ENCODE measurements at places on chromosomes 6 and 20. TPM values are rescaled to one million over a fixed set of nuclear protein-coding genes. Genes with fewer than 3 reads are reported as not detected.
A peak's percentile ranks its signal among the peaks of the same experiment; 100 is the strongest.

DNA sequence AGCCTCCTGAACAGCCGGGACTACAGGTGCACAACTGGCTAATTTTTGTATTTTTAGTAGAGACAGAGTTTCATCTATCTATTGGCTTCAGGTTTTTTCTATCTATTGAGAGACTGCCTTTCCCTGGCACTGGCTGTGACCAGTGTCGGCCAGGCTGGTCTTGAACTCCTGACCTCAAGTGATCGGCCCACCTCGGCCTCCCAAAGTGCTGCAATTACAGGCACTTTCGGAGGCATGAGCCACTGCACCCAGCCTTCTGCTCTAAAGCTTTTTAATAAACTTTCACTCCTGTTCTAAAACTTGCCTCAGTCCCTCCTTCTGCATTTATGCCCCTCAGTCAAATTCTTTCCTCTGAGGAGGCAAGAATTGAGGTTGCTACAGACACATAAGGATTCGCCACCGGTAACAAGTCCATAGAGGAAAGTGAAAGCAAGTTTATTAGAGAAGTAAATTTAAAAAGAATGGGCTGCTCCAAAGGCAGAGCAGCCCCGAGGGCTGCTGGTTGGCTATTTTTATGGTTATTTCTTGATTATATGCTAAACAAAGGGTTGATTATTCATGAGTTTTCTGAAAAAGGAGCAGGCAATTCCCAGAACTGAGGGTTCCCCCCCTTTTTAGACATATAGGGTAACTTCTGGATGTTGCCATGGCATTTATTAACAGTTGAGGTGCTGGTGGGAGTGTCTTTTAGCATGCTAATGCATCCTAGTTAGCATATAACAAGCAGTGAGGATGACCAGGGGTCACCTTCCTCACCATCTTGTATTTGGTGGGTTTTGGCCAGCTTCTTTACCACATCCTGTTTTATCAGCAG is 44.8 kb upstream of the RNGTT start:
- DNase-seq, result no peak

GRCh38 chr20:62230276-62230675 is 8.0 kb upstream of the OSBPL2 start:
- no peak for DNase-seq

- DNase-seq, result no peak
Measured at GRCh38 chr6:14020551-14020950, 95.8 kb downstream of the RNF182 start.

GRCh38 chr20:31849306-31849930 is 4.0 kb upstream of the FOXS1 start:
- DNase-seq, result no peak

Gene APOM
- 6.7 TPM for total RNA-seq

DNA sequence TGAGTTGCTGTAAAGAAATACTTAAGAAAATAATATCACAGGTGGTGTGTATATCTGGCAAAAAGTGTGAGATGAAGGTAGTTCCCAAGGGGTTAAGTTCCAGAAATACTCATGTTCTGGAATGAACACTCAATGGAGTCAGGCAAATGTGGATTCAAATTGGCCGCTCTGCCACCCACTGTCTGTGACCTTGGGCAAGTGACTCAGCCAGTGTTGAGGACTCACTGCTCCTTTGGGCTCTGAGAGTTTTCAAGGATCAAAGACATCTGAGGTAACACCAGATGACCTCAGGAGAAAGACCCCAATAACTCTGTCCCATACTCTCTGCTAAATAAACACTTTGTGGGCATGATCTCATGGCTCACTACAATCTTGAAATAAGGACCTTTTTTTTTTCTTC is 59.2 kb upstream of the EYA2 start:
- DNase-seq, result no peak

DNA sequence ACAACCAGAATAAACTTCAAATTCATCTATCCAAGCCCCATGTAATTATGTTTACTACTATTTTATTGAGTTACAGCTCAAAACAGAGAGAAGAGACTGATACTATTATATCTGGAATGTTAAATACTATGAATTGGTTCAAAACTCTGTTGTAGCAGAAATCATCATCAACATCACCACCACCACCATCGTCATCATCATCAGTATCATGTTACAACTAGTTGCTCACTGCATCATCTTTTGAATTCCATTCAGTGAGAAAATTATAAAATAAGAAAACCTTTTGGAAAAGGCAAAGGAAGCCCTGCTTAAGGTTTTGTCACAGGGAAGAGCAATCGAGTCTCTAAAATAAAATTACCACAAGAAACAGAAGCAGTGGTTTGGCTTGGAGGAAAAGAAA is 36.2 kb upstream of the THEMIS start:
- DNase-seq, result no peak

DNA sequence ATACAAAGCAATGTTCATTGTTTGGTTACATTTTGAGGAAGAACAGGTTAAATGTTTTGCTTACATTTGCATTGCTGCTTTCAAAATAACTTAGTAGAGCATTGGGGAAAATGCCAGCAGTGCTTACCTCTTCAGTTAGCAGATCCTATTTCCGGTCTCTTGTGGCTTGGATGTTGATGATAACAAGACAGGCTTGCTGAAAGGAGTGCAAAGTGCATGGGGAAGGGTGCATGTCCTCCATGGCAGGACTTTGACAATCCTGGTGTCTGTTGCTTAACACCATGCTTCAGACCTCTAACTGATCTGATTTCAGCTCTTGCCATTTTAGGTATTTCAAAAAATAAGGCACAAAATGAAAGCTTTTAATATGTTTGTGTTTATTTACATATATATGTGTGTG is 21.1 kb downstream of the TPD52L1 start:
- no peak for DNase-seq

DNA sequence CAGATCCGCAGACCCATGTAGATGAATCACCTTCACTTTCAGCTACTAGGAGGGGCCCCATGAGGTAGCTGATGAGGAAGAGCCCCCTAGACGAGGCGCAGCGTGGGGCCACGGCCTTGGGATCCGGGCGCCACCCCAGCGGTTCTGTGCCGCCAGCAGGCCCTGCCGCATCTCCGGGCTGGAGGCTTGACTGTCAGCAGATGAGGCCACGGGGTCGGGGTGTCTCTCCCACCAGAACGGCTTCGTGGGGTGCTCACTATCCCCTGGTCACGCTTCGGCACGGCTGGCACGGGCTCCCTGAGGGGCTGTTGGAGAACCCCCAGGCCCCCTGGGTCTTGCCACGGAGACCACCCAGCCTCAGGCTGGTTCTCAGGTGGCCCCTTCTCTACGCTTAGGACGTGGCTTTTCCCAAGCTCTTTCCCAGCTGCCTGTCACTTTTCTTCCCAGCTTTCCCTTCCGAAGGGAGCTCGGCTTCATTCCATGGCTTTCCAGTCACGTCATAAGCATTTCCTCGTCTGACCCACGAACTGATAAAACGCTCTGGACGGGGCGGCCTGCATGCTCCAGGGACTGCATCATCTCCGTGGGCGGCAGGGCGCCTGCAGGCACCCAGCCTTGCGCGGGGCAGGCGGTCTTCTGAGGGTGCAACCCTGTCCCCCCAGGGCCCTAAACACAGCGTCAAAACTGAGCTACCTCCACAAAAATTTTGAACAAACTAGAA is 85.9 kb downstream of the THBS2 start:
- no peak for DNase-seq

DNA sequence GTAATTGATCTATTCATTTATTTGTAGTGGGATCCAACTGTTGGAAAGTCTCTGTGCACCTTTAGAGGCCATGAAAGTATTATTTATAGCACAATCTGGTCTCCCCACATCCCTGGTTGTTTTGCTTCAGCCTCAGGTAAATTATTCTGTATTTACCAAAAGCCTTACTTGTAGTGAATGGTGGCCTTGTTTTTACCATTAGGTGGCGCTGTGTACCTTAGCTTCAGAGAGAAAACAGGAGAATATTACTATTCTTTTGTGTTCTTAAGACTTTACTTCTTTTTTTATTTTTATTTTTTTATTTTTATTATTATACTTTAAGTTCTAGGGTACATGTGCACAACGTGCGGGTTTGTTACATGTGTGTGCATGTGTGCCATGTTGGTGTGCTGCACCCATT is 23.7 kb downstream of the PEX7 start:
- DNase-seq, result peak; percentile 85

Measured in Karpas-422 (cell line).